HCEC 1CT (cell line): ENCODE measurements at places on chromosomes 11 and 22.

DNA sequence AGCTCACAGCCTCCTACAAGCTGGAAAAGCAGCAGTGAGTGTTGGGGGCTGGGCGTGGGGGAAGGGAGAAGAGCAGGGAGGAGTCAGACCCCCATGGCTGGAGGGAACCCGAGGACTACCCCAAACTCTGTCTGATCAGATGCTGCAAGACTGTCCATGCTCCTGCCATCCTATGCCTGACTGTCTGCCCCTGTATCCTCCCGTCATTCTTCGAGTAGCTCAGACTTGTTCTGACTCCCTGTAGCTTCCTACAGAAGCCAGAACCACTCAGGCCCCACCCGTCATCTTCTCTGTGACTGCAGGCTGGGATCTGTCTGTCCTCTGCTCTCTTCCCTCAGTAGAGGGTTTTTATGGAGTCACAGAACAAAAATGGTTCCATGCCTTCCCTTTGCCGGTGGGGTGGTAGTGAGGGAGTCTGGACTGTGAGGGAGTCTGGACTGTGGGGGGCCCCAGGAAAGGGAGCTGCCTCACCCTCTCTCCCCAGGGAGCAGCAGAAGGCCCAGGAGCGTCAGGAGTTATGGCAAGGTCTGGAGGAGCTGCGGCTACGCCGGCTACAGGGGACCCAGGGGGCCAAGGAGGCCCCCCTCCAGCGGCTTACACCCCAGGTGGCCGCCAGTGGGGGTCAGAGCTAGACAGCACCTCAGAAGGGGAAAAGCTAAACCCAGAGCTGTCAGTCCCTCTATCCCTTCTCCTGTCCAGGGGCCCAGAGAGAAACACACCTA, 2.3 kb downstream of the GPHA2 start:
- DNase-seq, result no peak

- no peak for DNase-seq
Observed at GRCh38 chr11:74097686-74098237, 73.0 kb downstream of the C2CD3 start.

DNA sequence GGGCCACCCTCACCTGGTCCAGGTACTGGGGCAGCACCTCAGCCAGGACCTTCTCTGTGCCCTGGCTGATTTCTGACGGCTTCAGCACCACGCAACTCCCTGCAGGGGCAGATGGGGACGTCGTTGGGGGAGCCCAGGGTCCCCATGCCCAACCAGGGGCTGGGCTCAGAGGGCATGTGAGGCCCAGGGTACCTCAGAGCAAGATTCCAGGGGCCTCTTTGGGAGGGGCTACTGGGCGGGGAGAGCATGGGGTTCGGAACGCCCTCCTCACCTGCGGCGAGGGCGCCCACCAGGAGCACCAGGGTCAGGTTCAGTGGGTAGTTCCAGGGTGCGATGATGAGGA, 8.1 kb downstream of the ALDH3B2 start:
- DNase-seq, result no peak

DNA sequence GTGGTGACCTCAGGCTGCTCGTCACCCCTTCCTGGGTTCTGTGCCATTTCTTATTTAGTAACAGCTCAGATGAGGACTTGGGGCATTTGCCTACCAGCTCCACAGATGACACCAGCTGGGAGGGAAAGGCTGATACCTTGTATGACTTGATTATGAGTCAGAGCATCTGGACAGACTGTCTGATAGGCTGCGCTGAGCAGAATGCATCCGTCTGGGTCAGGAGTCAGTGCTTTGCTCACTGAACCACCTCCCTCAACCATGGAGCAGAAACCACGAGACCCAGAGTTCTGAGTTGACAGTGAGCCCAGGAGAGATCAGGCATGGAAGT, 6.8 kb downstream of the ST14 start:
- peak; percentile 98 for DNase-seq

DNA sequence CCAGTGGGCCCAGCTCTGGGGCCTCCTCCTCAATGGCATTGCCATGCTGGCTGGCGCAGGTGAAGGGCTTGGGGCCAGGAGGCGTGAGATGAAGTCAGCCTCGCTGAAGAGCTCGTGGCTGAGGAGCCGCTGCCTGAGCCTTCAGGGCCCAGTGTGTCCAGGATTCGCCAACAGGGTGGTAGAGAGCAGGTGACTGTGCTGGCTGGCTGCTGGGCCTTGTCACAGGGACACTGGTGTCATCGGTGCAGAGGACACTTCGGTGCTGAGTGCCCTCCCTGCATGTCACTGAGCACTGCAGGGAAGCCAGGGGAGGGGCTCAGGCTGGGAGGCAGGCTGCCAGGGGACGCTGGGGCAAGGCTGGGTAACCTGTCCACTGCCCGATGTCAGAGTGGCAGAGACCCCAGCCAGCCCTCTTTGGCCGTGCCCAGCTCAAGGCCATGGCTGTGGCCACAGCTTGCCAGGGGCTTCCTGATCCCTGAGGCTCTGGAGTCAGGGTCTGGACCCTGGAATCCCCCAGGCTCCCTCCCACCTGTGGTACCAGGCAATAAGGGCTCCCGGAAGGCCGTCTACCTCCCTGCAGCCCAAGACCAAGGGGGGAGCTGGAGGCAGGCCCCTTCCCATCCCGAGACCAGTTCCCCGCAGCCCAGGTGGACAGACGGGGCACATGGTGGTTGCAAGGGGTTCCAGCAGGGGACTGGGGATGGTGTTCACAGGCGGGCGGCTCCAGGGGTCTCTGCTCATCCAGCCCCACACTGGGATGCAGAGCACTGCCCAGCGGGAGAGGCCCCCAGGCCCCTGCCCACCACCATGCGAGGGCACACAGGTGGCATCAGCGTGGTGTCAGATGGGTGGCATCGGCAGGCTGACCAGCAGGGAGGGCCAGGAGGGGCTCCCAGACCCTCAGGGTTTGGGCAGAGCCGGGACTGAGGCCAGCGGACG, 63.9 kb downstream of the ARFGAP3 start:
- DNase-seq, result no peak

DNA sequence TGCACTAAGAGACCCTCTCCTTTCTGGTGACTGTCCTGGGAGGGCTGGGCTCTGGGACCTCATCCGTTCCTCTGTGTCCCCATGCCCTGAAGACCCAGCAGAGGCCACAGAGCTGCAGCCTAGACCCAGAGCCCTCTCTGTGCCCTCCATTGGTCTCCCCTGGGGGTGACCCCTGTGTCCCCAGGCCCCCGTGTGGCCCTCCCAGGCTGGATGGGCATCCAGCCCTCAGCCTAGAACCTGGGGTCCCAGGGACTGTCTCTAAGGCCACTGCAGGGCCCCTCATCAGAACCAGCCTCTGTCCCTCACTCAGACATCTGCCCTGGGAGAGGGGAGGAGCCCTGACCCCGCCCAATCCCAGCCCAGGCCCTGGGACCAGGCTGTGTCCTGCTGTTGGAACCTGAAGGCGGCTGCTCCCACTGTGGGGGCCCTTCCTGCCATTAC, 5.7 kb downstream of the IGLL1 start:
- no peak for DNase-seq

DNA sequence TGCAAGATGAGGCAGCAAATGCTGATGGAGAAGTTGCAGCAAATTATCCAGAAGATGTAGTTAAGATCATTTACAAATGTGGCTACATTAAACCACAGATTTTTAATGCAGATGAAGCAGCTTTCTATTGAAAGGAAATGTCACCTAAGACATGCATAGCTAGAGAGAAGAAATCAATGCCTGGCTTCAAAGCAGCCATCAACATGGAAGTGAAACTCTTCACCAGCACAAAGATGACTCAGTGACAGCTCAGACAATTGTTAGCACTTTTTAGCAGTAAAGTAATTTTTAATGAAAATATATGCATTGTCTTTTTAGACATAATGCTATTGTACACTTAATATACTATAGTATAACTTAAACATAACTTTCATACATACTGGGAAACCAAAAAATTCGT, 71.4 kb downstream of the FANCF start:
- DNase-seq, result no peak

DNA sequence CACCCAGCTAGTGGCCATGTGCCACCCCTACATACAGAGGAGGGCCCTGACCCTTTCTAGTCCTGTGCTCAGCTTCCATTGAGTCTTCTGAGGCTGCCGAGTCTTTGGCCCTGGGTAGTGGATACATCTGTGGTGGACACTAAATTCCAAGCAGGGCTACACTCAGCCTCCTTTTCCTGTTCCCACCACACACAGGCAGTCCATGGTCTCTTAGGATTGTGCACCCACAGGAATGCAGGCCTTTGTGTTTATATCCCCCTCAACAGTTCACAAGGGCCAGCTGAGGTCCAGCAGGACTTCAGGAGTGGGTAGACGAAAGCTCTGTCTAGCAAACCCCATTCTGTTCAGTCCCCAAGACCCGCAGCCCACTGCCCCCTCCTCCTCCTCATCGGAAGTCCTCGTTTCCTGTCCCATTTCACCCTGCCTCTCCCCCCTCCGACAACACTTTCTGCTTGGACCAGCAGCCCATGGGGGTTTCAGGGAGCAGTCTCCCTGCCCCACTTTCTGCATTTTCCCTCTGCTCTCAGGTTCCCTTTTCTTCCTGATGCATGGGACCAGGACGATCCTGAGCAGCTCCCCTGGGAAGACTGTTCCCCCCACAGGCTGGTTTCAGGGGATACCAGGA, 91.8 kb downstream of the SWAP70 start:
- DNase-seq, result peak; percentile 64

DNA sequence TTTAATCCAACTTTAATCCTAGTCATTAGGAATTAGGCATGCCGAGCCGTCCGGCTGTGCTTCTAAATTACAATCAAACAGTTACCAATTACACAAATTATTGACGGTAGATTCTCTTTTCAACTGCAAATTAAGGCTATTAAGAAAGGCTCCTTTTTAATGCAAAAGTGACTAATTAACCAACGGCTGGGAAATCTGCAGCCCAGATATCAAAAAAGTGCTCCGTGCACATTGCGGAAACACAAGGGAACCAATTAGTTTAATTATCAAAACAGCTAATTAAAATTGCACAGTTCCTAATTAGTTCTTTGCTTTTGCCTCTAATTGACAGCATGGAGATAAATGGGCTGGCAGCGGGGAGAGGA, 19.4 kb upstream of the LMO1 start:
- DNase-seq, result no peak

- no peak for DNase-seq
Observed at GRCh38 chr11:59800390-59801025, 10.1 kb downstream of the MRPL16 start.

- peak; percentile 35 for DNase-seq
Observed at GRCh38 chr22:46105494-46106278, 44.6 kb upstream of the PPARA start.

GRCh38 chr11:64164392-64165312, 1.3 kb downstream of the MACROD1 start:
- DNase-seq, result no peak

GRCh38 chr22:30859714-30860095, 108.9 kb downstream of the MORC2 start:
- DNase-seq, result no peak

- no peak for DNase-seq
Observed at GRCh38 chr22:45629469-45630089, 42.1 kb upstream of the ATXN10 start.

DNA sequence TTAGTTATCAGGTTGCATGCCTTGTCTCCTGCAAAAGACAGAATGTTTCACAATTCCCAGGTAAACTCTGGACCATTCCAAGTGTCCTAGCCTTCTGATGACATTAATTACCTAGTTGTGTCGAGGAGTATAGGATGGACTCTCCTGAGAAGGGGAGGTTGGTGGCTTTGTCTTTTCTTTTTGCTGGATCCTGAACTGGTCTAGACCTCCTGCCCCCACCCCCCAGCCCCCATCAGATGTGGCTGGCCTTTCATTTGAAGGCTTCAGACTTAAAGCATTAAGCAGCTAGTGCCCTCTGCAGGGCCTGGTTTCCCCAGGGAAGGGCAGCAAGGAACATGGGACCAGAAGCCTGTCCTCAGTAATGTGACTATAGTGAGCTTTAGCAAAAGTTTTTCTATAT, 9.7 kb downstream of the MCAM start:
- no peak for DNase-seq
